Stimulated activated naive CD8-positive, alpha-beta T cell treated with anti-CD3 and anti-CD28 coated beads, Interleukin-15, amount 100 ng/mL, for 72 hours (primary cell): ENCODE measurements at places on chromosomes 4 and X.
A peak's percentile ranks its signal among the peaks of the same experiment; 100 is the strongest.

- DNase-seq, result no peak
These were observed 44.1 kb downstream of the LARP7 start for GRCh38 chr4:112680996-112681395.

- no peak for DNase-seq
These were observed 3.0 kb downstream of the BMP15 start for GRCh38 chrX:50913520-50913919.

GRCh38 chrX:41705680-41706374, 17.1 kb downstream of the GPR34 start:
- no peak for DNase-seq

GRCh38 chr4:145055533-145056257, 42.3 kb downstream of the ANAPC10 start:
- DNase-seq, result no peak

DNA sequence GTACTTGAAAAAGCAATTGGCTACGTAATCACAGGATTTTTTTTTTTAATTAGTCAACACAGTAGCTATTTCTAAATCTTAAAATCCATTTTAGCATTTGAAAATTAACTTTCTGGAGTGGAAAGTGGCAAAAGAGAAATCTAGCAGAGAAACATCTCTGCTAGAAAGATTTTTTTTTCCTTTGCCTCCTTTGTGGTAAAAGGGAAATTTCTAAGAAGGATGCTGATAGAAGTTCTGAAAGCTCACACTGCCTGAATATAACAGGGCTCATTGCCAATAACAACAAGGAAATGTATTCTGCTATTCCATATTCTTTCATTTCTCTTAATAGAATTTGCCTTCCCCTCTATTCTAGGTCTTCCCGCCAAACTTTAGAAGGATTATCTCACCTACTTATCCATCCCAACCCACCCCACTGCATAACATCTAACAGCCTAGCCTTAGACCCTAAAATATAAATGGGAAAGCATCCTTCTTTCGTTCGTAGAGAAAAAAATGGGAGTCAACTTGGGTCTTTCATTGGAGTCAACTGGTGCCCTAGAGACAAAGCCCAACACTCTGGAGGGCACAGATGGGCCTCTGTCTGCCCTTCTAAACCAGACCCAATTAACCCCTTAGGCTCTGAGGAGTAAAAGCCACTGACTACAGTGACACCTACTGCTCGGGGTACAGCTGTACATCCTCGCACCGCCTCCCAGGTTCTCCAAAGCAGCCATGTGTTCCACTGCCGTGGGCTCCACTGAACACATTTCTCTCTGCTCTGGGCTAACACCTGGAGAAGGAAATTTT, 103.9 kb downstream of the MAML3 start:
- peak; percentile 35 for DNase-seq
